ENCODE measurements at places on chromosomes 1 and 21.

- peak; percentile 3 for DNase-seq
These were observed 650.4 kb downstream of the LTN1 start for GRCh38 chr21:28342212-28342810.

- DNase-seq: no peak
These were observed 1.2 kb downstream of the CROCC start for GRCh38 chr1:16922885-16923431.

- DNase-seq: peak; percentile 84
These were observed 1.3 kb upstream of the S100A10 start for GRCh38 chr1:151994956-151995355.

GRCh38 chr1:40877698-40878097 is 15.5 kb upstream of the CITED4 start:
- peak; percentile 87 for DNase-seq

DNA sequence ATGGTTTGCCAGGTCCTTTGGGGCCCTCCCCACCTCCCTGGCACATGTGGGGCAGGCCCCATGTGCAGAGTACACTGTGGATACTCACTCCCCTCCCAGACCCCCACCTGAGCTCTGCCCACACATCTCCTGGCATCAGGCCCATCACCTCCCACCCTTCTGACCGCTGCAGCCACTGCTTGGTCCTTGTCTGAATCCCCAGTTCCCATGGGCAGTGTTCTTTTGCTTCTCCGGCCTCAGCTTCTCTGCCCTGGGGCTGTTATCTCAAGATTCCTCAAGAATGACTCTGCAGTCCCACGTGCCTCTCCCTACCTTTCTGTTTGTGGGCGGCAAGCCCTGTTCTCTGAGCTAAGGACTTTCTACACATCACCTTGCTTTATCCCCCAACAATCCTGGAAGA is 187.7 kb upstream of the EDN2 start:
- DNase-seq: peak; percentile 54

GRCh38 chr1:168531615-168532345 is 12.0 kb downstream of the XCL2 start:
- DNase-seq: no peak

- DNase-seq: peak; percentile 19
These were observed 273.2 kb downstream of the USP25 start for GRCh38 chr21:16002874-16003466.

GRCh38 chr1:200033511-200034261 is 6.2 kb downstream of the NR5A2 start:
- DNase-seq: no peak

- peak; percentile 74 for DNase-seq
These were observed 10.9 kb upstream of the C4BPB start for GRCh38 chr1:207077470-207078377.

DNA sequence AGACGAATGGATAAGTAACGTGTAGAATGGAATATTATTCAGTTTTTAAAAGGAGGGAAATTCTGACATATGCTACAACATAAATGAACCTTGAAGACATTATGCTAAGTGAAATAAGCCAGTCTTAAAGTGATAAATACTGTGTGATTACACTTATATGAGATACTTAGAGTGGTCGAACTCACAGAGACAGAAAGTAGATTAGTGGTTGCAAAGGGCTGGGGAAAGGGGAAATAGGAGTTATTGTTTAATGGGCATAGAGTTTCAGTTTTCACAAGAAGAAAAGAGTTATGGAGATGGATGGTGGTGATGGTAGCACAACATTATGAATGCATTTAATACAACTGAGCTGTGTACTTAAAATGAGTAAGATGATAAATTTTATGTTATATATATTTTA is 14.7 kb upstream of the AHCYL1 start:
- no peak for DNase-seq

- DNase-seq: no peak
These were observed 10.7 kb upstream of the TCHH start for GRCh38 chr1:152125834-152126443.

GRCh38 chr1:71047635-71048607 is at the start of gene PTGER3:
PTGER3 (minus strand) TSS chr1:71047816; CDS start chr1:71047577, 239 bp downstream.
- DNase-seq: peak; percentile 83

DNA sequence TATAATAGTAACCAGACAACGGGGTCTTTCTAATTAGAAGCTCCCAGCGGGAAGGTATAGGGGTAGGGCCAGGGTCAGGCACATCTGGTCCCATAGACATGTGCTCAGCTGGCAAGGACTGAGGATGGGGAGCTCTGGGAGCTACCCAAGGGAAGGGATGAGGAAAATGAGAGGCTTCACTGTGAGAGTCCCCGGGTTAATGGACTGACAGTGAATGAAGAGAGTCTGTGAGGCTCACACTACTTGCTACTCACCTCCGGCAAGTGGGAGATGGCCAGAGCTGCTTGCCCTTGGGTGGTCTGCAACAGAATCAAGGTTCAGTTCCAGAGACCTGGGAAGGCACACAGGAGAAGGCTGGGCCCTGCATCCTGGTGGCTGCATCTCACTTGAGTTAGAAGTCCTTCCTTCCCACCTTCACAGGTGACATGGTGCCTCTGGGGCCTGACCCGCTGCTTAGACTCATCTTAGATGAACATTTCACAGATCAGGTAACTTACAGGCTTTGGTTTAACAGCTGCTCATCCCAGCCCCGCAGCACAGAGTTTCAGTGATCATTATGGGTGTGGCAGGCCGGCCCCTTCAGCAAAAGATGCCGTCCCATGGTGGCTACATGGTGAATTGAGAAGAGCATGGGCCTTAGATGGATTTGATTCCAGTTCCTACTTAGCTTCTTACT is 31.7 kb downstream of the EIF2D start:
- no peak for DNase-seq

DNA sequence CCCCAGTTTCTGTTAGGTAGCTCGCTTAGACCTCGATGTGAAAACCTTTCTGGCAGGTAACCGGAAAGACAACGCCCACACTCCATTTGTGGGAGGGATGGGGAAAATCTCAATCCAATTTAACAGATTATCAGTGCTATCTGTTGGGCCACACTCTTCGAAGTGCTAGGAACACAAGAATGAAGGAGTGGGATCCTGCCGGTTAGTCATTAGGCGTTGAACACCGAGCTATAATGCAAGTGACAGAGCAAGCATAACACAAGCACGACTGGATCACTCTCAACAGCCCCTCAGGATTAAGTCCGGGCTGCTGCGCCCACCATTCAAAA is 531 bp downstream of the SNIP1 start:
- DNase-seq: no peak

DNA sequence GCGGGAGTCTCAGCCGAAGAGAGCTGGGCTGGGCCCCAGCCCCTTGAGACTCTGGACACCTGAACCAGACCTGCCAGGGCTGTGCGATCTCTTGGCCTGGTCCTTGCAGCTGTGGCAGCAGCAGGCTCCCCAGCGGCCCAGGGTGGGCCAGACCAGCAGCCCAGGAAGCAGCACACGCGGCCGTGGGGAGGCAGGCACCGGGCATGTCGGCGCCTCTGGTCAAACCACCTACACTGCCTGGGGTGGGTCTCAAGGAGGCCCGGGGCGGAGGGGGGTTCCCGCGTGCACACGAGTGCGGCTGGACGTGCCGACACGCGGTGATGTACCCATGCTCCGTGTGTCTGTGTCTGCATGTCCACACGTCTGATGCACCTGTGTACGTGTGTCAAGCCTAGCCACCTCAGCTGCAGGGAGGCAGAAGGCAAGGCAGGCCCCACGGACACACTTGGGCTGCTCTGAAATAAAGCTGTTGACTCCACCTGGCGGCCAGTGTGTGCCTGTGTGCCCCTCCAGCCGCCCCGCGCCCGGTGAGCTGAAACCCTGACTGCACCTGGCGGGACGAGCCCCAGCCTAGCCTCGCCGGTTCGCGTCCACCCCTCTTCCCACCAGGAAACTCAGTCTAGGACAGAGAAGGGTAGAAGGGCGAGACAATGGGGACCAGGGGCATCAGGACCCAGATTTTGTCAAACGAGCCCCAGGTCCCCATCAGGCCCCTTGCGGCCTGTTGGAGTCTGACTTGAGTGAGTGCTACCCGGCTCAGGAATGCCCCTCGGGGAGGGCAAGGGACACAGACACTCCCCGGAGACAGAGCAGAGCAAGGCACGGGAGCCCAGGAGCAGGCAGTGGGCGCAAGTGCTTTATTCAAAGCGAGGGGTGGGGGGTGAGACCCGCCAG is 11.6 kb downstream of the SCNN1D start:
- peak; percentile 68 for DNase-seq

GRCh38 chr1:36092166-36092797 is 3.6 kb downstream of the ADPRS start:
- DNase-seq: no peak

GRCh38 chr1:27574001-27574781 is 29.8 kb downstream of the AHDC1 start:
- no peak for DNase-seq

- DNase-seq: peak; percentile 79
These were observed 29.4 kb downstream of the FRRS1 start for GRCh38 chr1:99737016-99737415.

GRCh38 chr1:15157524-15158399 is 4.2 kb downstream of the TMEM51 start:
- DNase-seq: no peak

- no peak for DNase-seq
These were observed 176.6 kb downstream of the GIPC2 start for GRCh38 chr1:78222225-78222959.

GRCh38 chr1:51729824-51730301 is 113.0 kb downstream of the OSBPL9 start:
- DNase-seq: no peak

DNA sequence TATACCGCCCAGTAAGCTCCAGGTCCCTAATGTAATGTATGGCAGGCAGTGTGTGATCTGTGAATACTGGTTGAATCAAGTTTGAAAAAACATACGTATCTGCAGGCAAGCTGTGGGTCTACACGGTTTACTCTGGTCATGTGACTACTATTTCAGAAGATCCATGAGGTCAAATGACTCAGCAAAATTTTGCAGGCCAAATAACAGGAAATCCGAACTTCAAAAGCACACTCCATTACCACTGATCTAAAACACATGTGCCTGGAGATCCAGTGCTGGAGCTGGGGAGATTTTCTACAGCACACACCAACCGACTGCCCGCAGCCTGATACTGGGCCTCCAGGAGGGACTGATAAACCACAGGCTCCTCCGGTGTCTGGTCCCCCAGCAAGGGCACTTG is 64.5 kb upstream of the SLC44A3 start:
- DNase-seq: peak; percentile 84

DNA sequence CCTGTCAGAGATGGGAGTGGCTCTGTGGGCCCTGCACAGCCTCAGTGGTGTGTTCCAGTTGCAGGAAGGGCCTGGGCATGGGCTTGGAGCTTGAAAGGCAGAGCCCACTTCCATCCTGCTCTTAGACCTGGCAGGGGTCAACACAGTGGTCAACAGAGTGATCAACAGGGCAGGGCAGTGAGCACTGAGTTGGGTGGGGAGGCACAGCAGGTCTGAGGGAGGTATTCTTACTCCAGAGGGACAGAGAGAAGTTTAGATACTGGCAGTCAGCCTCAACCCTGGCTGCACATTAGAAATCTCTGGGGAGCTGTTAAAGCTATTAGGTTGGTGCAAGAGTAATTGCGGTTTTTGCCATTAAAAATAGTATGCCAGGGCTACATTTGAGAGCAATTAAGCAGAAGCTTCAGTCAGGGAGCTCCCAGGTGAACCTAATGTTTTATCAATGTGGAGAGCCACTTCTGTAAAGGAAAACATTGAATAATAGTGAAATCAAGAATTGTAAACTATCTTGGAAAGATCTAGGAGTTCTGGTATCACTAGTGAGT is 37.7 kb downstream of the SH3BGR start:
- DNase-seq: no peak

DNA sequence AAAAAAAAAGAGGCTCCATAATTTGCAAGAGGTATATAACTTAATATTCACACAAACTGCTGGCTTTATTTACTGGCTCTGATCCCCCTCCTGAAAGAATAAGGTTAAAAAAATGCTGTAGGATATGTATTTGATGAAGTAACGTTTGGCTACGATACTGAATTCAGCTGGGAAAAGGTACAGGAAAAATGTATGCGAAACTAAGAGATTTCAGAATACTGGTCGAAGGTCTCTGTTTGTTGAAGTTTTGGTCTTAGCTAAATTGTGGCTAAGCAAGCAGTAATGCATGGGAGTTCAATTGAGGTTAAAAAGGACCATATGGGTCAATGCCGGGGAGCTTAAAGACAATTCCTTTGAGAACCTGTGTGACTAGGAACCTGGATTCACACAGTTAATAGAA is 355.5 kb upstream of the NCAM2 start:
- DNase-seq: no peak

DNA sequence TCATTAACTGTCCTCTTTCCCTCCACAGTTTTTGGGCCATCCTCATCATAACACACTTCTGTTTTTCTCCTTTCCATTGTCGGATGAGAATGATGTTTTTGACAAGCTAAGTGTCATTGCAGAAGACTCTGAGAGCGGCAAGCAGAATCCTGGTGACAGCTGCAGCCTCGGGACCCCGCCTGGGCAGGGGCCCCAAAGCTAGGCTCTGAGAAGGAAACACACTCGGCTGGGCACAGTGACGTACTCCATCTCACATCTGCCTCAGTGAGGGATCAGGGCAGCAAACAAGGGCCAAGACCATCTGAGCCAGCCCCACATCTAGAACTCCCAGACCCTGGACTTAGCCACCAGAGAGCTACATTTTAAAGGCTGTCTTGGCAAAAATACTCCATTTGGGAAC is 28.6 kb upstream of the IFNAR1 start:
- no peak for DNase-seq

- DNase-seq: no peak
These were observed 194.4 kb upstream of the KAZN start for GRCh38 chr1:14403961-14404645.

GRCh38 chr1:156933136-156933535 is 12.7 kb downstream of the LRRC71 start:
- no peak for DNase-seq

- no peak for DNase-seq
These were observed 22.7 kb downstream of the POFUT2 start for GRCh38 chr21:45264912-45265515.

DNA sequence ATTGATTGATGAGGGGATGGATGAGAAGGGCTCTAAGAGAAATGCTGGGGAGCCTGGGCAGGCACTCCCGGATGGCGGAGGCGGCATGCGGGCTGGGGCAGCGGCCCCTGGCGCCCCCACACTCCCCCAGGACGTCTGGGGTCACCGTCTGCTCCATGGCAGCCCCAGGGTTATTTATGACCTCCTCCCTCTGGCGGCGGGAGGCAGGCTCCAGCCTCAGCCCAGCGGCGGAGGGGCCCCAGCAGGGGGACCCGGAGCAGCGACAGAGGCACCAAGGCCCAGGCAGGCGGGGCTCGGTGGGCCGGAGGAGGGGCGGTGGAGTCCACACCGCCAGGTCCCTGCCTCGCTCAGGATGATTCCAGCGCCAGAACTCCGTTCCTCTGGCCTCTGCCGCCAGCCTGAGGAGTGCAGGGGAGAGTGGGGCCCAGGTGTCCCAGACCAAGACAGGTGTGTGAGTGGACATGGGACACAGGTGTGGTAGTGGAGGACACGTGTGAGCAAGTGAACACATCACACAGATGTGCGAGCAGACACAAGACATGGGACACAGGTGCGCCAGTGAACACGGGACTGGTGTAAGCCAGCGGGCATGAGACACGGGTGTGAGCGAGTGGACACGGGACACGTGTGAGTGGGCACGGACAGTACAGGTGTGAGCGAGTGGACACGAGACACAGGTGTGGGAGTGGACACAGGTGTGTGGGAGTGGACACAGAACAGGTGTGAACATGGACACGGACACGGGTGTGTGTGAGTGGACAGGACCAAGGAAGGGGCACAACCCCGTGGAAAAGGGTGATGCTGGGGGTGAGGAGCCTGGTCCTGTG is 2.5 kb upstream of the SAMD11 start:
- DNase-seq: peak; percentile 93
